ENCODE measurements at places on chromosomes 1 and 21.

- DNase-seq = peak; percentile 63
Observed at GRCh38 chr1:226121587-226122400, 59.3 kb downstream of the H3-3A start.

- DNase-seq = peak; percentile 4
Observed at GRCh38 chr1:83761167-83762038, 237.5 kb downstream of the TTLL7 start.

- no peak for DNase-seq
Observed at GRCh38 chr1:171116676-171117075, 26.0 kb downstream of the FMO3 start.

DNA sequence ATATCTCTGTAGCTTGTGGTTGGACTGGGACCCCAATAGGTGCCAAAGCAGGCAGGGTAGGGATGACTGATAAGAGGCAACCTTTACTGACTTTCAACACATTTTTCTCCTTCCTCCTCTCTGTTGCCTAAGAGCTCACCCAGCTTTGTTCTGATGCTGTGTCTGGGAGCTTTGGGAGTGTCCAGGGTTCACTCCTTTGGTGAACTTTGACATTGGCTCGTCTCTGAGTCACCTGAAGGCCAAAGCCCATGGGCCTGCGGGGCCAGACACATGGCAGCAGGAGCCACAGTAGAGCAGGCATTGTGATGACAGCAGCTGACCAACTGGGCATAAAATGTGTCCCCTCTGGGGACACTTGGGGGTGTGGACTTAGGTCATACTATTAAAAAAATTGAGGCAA, 99.5 kb upstream of the ZNF644 start:
- no peak for DNase-seq

DNA sequence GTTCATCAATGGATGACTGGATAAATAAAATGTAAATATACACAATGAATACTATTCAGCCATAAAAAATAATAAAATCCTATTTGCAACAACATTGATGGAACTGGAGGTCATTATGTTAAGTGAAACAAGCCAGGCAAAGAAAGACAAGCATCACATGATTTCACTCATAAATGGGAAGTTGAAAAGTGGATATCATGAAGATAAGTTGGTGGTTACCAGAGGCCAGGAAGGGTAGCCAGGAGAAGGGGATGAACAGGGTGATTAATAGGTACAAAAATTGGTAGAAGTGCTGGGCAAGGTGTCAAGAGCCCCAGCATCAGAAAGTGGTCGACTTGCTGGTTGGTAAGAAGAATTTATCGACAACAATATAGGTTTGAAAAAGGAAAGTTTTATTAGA, 1.3 kb upstream of the PARK7 start:
- no peak for DNase-seq

DNA sequence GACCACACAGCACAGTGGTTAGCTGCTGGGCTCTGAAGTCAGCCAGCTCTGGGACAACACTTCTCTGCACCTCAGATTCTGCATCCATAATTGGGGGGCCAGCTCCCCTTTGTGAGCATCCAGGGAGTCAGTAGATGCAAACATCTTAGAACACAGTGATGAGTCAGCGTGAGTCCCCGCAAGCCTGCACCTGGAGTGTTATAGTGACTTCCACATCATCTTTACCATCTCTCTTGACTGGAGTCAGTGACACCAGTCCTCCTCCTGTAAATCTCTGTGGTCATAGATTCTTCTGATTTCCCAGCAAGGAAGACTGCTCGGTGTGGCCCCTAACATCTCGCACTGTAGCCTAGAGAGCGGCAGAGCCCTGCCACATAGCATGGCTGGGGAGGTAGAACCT, 13.9 kb upstream of the EDN2 start:
- no peak for DNase-seq

DNA sequence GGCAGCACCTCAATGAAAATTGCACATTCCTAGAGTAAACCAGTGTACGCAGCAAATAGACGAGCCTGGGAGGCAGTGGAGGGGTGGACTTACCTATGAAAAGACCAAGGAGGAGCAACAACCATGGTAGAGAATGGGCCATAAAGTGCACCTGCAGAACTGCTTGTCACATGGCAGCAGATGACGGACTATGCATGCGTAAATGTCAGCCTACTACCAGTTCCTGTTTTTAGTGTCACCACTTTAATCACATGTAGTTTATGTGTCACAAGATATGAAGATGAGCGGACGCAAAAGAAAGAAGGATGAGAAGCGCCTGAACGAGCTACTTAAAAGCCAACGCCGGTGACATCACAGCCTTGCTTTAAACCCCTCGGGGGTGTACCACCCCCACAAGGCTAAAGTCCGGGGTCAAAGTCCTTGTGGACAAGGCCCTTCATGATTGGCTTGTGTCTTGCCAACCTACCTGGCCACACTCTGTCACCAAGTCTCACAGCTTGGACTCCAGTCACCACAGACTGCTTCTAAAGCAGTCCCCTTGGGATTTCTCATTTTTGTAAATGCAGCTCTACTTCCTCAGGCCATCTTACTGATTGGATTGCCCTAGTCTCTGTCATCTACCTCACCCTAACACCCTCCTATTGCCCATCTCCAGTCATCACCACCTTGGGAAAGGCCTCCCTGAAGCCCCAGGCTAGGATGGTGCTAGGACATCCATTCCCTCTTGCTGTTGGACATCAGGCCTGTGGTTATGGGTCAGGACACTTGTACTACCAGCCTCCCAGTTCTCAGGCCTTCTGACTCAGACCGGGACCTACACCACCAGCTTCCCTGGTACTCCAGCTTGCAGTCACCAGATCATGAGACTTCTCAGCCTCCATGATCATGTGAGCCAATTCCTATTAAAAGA, 6.0 kb upstream of the LY9 start:
- no peak for DNase-seq

DNA sequence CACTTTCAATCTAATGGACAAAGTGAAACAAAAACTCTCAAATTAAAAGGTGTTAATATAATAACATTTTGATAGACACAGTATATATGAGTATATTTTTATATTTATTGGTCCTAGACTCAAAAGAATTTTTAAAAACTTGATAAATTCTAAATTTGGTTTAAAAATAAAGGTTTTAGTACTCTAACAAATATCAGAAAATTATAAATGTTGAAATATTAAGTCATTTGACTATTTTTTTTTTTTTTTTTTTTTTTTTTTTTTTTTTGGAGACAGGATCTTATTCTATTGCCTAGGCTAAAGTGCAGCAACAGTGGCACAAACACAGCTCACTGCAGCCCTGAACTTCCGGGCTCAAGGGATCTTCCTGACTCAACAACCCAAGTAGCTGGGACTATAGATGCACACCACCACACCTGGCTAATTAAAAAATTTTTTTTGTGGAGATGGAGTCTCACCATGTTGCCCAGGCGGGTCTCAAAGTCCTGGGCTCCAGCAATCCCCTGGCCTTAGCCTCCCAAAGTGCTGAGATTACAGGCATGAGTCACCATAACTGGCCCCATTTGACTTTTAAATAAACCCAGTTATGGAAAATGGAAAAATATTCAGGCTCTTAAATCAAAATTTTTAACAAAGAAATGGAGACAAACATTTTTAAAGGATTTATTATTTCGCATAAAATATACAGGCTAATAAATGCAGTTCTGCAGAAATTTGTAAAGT, 60.8 kb upstream of the RBM34 start:
- no peak for DNase-seq

- DNase-seq = no peak
Observed at GRCh38 chr1:38616846-38617245, 242.7 kb downstream of the RRAGC start.

- DNase-seq = no peak
Observed at GRCh38 chr21:30990514-30991262, 47.6 kb downstream of the KRTAP19-8 start.

DNA sequence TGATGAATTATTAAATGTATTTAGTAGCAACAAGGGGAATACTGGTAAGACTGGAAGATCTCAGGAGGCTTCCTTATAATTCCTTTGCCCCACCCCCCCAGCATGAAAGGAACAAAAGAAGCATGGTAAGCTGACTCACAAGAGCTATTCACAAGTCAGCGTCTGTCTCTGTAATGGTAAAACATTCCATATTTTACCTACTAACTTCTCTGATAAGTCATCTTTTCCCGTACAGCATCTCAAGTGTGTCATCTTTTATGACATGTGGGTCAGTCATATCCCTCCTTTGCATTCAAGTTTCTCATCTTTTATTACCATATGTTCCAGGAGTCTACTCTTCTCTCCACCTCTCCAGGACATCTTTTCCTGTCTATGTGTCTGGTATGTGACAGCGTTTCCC, 241.3 kb downstream of the PLA2G4A start:
- no peak for DNase-seq

- DNase-seq = no peak
Observed at GRCh38 chr1:101167891-101168290, 68.9 kb upstream of the S1PR1 start.

GRCh38 chr1:24111996-24112779, at the start of gene MYOM3:
Gene MYOM3, minus strand, starts transcription at chr1:24112135. Its CDS starts 3,499 bp downstream, at chr1:24108636.
- DNase-seq = peak; percentile 34

GRCh38 chr21:16408280-16408679, 678.5 kb downstream of the USP25 start:
- no peak for DNase-seq
